Stimulated activated CD8-positive, alpha-beta memory T cell treated with anti-CD3 and anti-CD28 coated beads, Interleukin-12 subunit alpha, Interleukin-12 subunit beta, amount 100 ng/mL, for 1 hour (primary cell): ENCODE measurements at places on chromosomes 4 and X.

- DNase-seq, result no peak
Measured at GRCh38 chr4:151344948-151345347, 19.5 kb upstream of the SH3D19 start.

DNA sequence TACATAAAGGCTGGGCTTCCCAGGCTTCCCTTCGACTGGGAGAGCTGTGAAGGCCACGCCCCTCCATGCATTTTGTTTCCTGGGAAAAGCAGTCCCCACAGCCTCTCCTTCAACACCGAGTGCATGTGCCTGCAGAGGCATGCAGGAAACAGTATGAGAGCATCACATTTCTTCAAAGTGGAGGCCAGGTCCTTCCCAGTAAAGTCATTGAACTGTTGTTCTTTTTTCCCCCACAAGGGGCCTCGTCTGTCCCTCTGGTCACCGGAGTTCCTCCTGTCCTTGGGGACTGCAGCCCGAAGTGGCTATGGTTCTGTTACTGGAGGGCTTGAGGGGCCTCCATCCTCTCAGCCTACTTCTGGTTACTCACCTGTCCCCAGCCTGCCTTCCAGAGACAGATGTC is 56.0 kb downstream of the RAI2 start:
- DNase-seq, result no peak

DNA sequence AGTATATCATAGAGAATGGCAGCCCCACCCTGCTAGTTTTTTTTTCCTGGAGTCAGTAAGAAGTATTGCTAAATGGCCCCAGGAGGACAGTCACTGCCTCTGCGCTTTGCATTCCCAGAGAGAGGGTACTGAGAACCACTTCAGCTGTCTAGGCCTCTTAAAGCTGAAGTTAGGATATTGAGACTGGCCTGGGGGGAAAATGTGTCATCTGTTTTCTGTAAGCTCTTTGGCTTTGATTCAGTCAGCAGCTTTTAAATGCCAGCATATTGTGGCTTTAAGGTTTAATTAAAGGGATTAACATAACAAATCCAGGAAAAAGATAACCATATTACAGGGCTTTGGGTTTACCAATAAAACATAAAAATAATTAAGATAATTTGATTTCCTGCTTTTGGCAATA is 852.0 kb downstream of the PCDH18 start:
- no peak for DNase-seq

DNA sequence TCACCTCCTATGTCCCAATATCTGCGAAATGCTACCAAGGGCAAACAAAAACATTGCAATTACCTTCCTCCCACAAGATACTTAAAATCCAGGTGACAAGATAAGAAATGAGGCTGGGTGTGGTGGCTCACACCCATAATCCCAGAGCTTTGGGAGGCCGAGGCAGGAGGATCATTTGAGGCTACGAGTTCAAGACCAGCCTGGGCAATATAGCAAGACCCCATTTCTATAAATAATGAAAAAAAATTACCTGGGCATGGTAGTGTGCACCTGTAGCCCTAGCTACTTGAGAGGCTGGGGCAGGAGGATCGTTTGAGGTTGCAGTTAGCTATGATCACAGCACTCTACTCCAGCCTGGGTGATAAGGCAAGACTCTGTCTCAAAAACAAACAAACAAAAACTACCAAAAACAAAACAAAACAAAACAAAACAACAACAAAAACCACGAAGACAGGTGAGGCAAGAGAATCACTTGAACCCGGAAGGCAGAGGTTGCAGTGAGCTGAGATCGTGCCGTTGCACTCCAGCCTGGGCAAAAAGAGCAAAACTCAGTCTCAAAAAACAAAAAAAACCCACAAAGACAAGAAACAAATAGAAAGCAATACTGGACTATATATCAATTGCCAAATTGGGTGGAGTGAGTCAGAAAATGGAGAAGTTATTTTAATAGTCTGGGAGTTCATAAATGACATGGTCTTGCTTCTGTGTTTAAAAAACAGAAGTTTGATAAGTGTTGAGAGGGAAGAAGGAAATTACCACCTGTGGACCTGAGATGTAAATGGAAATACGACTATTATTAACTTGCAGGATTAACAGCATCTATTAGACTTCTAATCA is 176.5 kb downstream of the FBXW7 start:
- no peak for DNase-seq

GRCh38 chr4:152599095-152599494 is 63.2 kb upstream of the FBXW7 start:
- no peak for DNase-seq

- DNase-seq, result no peak
Measured at GRCh38 chr4:18914182-18914581, 892.6 kb upstream of the LCORL start.

- DNase-seq, result no peak
Measured at GRCh38 chrX:112083624-112084326, 1.2 kb upstream of the TRPC5 start.

DNA sequence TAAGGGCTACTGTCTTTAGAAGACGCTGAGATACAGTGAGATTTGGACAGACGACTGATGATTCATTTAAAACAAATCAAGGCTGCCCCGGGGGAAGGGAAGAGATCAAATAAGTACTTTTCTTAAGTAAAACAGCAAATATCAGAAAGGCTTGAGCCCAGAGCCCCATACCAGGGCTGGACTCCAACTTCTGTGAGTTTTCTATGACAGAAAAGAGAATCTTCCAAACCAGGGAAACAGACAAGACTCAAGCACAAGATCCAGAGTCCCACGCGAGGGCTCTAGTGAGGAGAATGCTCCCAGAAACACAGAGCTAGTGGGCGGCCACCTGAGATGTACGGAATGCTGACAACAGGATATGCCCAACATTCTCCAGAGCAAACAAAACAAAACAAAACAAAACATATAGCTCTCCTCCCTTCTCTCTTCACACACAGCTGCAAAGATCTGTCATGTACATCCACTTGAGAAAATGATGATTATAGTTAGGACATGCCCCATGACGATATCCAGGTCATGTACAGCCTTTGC is 13.1 kb downstream of the ACSL1 start:
- DNase-seq, result no peak

- peak; percentile 39 for DNase-seq
Measured at GRCh38 chr4:151801547-151802516, 41.0 kb upstream of the GATB start.

- no peak for DNase-seq
Measured at GRCh38 chr4:102624505-102624904, 123.3 kb downstream of the NFKB1 start.

- no peak for DNase-seq
Measured at GRCh38 chrX:69178592-69178991, 13.3 kb upstream of the PJA1 start.

DNA sequence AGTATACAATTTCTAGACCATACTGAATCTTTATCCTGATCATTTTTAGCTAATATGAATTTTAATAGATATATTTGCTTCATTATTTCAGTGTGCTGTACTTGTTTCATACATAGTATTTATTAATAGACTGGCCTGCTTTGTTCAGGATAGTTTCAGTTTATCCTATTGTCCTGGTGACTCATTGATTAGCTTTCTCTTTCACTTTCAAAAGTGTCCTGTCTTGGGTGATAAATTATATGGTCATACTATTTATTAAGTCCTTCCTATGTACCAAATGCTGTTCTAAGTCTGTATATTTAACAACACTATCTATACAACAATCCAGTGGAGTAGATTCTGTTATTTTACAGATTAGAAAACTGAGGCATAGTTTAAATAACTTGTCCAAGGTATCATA is 153.8 kb upstream of the RAPGEF2 start:
- no peak for DNase-seq

DNA sequence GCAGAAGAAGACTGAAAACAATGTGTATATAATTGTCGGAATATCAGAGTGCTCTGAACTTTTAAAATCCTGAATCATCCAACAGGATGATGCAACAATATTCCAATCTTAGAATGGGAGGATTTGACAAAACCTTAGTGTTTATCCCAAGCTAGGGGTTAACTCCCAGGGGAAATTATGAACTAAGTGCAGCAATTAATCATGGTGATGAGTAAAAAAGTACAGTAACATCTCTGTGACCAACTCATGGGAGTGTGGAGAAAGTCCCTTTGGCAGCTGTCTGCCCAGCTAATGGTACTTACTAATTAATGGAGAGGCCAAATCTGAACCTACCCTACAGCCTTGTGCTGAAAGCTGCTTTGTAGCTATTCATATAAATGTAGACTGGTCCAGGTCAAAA is 257.6 kb upstream of the DDX53 start:
- no peak for DNase-seq

- no peak for DNase-seq
Measured at GRCh38 chrX:28586981-28587551, at the start of gene IL1RAPL1. IL1RAPL1 (plus strand) TSS chrX:28587446.

- DNase-seq, result no peak
Measured at GRCh38 chrX:39245024-39245423, 443.8 kb downstream of the MID1IP1 start.

GRCh38 chr4:149512501-149512900 is 303.1 kb downstream of the IQCM start:
- DNase-seq, result no peak

- DNase-seq, result no peak
Measured at GRCh38 chr4:54677416-54677815, 19.7 kb downstream of the KIT start.

- no peak for DNase-seq
Measured at GRCh38 chrX:68304602-68305001, 128.7 kb downstream of the OPHN1 start.

GRCh38 chr4:52659722-52660261 is 691 bp upstream of the USP46 start:
- DNase-seq, result no peak

DNA sequence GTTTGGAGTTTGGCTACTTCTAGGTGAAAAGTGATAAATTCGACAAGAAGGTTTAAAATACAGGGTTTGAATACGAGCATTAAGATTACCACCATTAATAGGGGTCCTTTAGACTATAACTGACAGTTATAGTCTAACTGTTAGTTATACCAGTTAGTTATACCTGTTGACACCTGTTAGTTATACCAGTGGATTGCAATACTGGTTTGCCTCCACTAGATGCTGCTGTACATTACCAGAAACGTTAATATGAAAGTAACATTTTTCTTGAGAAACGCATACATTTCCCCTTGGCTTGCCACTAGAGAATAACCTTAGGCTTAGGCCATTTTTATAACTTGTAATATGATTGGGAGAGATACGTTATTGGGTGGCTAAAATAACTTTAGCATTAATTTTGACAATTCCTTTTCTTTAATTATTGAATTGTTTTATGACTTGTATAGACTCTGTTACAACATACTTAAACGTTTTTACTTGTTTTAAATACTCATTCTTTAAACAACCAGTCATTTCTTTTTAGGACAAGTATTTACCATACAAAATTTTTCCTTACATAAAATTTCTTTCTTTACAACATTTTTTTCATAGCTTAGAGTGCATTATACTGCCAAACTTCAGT is 911.2 kb downstream of the FSTL5 start:
- DNase-seq, result no peak

- peak; percentile 58 for DNase-seq
Measured at GRCh38 chrX:1481636-1482529, 29.2 kb upstream of the ASMTL start.

DNA sequence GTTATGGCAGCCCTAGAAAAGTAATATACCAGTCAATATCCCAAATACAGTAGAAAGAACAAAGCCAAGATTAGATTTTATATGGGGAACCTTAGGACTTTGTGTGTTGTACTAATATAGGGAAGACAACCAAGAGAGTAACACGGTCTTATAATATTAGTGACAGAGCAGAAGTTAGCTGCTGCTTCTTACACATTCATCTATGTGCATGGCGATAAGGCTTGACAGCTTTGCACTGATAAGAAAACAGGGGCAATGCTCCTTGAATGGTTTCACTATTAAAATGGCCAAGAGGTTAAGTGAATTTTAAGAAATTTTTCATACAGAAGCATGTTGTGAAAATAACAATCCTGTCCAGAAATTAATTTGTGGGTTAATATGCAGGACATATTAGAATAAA is 521.6 kb downstream of the CCSER1 start:
- DNase-seq, result no peak

DNA sequence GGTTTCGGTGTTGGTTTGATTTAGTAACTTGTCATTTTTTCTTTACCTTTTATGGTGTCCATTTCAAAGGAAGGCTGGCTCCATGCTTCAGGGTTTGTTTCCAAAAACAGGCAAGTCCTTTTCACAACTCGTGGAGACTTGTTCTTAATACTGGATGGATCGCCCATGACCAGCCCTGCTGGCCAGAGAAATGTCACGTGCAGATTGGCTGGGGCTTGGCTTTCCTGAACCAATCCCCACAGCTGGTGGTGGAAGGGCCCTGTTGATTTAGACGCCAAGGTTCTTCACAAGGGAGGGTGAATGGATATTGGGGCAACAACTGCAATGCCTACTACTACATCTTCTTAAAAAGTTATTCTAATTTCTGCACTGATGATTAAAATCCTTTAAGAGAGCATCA is 92.6 kb downstream of the SHROOM3 start:
- no peak for DNase-seq

GRCh38 chr4:17093481-17093880 is 195.0 kb upstream of the LDB2 start:
- DNase-seq, result no peak

- DNase-seq, result no peak
Measured at GRCh38 chr4:125303058-125303457, 11.7 kb upstream of the FAT4 start.

DNA sequence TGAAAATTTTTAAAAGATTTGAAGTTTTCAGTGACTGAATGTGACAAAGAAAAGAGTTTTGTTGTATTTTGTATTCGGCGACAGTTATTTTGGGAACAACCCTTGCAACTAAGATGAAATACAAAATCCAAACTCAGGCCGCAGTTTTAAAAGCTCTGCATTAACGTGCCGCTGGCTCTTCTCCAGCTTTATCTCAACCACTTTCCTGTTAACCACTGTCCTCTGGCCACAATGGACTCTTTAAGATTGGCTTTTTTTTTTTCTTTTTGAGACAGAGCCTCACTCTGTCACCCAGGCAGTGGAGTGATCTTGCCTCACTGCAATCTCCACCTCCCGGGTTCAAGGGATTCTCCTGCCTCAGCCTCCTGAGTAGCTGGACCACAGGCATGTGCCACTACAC is 22.1 kb upstream of the AMTN start:
- DNase-seq, result no peak

DNA sequence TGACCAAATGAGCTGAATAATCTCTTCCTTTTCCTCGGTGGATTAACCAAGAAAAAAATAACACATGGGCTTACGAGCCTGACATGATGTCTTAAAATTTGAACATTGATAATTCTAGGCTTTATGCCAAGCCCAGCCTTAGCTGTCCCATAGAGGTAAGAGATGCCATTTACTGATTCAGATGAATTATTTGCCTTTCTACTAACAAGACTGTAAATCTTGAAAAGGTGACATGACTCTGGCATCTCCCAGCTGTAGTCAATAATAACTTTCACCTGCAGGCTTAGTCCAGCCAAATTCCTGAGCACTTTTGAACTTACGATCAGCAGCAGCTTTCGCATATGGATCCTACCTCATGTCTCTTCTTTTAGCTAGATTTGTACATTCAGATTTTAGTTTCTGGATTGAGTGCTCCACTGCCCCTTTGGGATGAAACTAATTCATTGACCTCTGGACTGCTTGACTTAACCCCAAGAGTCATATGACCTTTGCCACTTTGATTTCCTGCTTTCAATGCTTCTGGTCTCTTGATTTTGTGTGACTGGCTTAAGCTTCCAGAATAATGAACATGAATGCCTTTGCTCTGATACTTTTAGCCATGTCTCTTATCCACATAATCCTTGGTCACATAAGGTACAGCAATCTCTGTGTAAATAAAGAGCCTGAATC is 876.4 kb upstream of the SLIT2 start:
- no peak for DNase-seq
